ENCODE measurements at places on chromosomes 4 and X.
A peak's percentile ranks its signal among the peaks of the same experiment; 100 is the strongest.

DNA sequence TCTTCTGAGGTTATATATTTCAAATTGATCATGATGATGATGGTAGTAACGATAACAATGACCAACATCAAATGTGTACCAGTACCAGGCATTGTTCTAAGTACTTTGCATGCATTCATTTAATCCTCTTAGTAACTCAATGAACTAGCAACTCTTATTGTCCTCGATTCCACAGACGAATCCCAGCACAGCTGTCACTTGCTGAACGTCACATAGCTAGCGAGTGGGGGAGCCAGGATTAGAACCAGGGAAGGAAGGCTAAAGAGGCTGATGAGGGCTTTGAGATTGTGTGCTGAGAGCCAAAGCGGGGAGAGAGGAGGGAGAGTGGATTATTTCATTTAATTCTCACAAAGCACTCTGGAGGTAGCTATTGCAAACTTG, 103.6 kb downstream of the PHOX2B start:
- DNase-seq: no peak

DNA sequence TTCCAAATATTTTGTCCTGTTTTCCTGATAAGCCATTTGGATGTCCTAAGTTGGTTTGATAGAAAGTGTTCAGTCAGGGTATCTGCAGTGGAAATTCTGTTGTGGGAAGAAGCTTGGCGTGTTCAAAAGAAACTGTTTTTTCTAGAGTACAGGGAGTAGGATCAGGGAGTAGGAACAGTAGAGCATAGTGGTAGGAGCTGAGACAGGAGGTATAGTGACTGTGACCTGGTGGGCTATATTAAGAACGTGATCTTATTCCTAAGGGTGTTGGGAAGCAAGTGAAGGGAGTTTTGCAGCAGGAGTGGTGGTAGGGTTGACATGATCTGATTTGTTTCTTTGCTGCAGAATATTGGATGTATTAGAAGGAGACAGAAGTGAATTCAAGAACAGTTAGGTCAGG, 348.2 kb downstream of the BMPR1B start:
- DNase-seq: no peak

- no peak for DNase-seq
Measured at GRCh38 chrX:72141372-72142004, 9.8 kb upstream of the RTL5 start.

DNA sequence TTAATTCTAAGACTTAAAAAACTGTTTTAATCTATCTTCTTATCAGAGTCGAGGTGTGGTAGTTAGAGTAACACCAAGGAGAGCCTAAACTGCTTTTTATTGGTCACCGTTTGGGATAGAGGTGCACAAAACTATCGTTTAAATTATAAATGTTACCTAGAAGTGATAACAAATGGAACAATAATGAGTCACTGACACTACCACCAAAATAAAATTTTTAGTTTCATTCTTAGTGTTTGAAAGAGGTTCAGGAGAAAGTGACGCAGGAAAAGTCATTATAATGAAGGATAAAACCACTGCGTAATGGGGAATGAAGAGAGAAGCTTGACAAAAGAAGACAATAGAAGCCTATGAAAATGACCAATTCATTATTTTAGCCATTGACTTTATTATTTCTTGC, 158.2 kb downstream of the COX18 start:
- DNase-seq: no peak

DNA sequence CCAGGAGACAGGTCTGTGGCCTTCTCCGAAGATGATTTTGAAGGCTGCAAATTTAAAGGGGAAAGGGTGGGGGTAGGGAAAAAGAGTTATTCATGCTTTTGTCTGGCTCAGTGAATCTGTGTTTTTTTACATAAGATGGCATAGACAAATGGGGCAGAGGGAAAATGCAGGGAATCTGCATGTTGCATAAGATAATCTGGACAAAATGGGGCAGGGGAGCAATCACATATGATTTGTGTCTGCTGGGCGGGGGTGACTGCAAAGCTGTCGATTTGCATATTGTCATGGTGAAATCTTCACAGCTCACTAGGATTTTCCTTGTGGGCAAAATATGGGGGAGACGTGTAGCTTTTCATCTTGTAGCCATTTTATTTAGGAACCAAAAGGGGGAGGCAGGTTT, 29.4 kb upstream of the GYG2 start:
- no peak for DNase-seq

DNA sequence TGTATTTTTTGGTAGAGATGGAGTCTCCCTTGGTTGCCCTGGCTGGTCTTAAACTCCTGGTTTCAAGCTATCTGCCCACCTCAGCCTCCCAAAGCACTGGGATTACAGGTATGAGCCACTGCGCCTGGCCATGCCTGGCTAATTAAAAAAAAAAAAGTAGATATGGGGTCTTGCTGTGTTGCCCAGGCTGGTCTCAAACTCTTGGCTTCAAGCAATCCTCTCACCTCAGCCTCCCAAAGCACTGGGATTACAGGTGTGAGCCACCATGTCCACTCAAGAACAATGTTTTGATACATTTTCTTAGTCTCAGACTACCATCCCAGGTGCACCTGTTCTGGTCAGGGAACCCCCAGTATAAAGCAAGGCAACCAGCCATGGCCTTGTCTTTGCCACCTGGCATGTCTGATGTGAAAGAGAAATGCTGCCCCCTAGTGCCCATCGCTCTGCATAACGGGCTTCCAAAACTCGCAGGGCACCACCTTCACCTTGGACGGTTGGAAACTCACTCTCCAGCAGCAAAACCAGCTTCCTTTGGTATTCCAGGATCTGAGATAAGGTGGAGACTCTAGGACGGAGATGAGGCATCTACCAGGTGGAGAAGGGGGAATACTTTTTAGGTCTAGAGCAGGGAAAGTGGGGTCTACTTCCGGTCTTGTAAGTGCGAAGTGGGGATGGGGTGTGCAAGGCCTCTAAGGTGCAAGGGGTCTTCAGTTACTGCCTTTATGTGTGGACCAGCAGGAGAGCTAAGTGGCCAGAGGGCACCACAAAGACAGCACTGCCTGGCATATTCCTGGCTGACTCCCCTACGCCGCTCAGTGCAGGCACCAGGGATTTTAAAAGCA, 47.7 kb upstream of the AFAP1 start:
- DNase-seq: peak; percentile 84

DNA sequence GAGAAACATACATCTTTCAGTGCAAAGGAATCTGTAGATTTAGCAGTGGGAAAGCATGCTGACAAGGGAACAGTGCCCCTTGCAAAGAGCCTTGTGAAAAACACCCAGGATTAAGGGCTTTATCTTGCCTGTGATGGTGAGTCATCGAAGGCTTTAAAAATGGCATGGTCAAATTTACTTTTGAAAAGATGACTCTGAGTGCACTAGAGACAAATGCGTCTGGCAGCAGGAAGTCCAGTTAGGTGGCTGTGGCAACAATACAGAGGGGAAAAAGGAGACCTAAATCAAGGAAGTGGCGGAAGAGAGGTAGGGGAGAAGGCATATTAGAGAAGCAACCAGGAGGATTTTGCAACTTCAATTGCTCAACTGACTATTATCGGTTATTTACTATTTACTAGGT, 472.6 kb upstream of the CPEB2 start:
- peak; percentile 11 for DNase-seq

- DNase-seq: peak; percentile 10
Measured at GRCh38 chrX:139924069-139924695, 8.7 kb downstream of the ATP11C start.

DNA sequence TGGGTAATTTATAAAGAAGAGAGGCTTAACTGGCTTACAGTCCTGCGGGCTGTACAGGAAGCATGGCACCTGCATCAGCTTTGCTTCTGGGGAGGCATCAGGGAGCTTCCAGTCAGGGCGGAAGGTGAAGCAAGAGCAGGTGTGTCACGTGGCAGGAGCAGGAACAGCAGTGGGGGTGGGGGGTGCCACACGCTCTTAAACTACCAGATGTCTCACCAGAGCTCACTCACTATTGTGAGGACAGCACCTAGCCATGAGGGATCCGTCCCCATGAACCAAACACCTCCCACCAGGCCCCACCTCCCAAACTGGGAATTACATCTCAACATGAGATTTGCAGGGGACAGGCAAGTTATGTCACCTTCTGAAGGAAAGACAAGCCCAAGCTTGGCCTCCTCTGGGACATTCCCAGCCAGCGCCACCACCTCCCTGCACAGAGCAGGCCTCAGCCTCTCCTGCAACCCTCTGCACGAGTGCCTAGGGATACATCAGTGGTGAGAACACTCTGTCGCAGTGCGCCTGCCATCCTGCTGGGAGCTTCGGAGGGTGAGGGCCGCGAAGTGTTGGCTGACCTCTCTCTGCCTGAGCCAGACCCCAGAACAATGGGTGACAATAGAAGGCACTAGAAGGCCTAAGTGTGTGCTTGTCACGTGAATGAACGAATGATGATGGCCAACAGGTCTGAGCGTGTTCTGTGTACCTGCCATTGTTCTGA, 244.3 kb downstream of the EVC2 start:
- DNase-seq: no peak

DNA sequence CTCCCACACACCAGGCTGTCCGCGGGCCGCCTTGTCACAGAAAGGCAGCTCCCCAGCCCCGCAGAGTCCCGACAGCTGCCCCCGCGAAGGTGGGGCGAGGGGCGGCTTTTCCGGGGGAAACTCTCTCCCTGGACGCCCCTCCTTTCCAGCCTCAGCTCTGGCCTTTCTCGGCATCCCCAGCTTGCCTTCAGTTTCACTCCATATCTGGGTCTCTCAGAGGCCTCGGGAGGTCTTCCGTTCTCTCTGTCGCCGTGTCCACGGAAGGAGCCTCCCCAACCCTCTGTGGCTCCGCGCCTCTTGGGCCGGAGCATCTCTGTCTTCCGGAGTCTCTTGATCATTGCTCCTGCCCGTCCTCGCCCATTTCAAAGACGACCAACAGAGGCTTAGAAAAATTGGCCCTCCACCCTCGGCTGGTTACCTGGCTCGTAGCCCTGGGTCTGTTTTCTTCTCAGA, 6.1 kb upstream of the MSX1 start:
- no peak for DNase-seq

- peak; percentile 51 for DNase-seq
Measured at GRCh38 chr4:147683188-147683591, 773 bp downstream of the PRMT9 start.

DNA sequence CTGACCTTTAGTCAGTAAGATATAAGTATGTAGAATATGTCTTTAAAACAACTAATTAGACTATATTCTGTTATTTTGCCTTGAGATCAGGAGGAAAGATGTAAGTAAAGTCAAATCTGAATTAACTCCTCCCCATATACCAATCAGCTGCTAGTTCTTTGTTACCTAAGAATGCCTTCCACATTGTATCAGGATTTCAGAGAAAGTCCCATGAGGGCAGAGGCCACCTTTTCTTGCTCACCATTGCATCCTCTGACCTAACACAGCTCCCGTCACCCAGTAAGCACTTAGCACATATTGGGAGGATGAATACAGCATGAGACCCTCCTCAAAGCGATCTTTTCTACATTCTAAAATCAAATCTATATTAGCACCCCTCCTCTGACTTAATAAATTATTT, 87.0 kb downstream of the COL25A1 start:
- no peak for DNase-seq
